Activated naive CD8-positive, alpha-beta T cell treated with anti-CD3 and anti-CD28 coated beads, Interleukin-2, amount 10 ng/mL, durations not matched to agents 7 days and 5 days (primary cell): ENCODE measurements at places on chromosomes 4 and X. TPM values are rescaled to one million over a fixed set of nuclear protein-coding genes. Genes with fewer than 3 reads are reported as not detected.

DNA sequence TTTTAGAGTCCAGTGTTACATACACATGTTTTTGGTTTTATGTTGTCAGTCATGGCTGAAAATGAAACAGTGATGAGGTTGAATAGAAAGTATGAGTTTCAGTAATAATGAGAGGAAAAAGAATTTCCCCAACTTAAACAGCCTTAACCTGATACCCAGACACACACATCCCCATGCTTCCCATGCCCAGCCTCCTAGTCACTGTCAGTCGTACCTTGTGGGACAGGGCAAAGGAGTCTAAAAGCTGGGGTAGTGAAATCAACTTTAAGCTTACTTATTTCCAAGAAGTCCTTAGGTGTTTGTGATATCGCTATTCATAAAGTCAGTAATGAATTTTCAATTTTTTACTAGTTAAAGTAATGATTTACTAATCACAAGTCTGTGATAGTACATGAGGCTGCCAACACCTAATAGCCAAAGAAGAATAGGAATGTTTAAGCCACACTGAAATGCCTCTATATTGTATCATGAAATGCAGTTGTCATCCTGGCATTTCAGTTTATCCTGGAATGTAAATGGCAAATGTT is 24.3 kb upstream of the GPR34 start:
- no peak overlapping the region for H3K27ac ChIP-seq
- DNase-seq = no peak
- H3K4me1 ChIP-seq = peaks cover 24% of the 10 kb centered on the region
- no peaks in the 10 kb centered on the region for H3K27me3 ChIP-seq

DNA sequence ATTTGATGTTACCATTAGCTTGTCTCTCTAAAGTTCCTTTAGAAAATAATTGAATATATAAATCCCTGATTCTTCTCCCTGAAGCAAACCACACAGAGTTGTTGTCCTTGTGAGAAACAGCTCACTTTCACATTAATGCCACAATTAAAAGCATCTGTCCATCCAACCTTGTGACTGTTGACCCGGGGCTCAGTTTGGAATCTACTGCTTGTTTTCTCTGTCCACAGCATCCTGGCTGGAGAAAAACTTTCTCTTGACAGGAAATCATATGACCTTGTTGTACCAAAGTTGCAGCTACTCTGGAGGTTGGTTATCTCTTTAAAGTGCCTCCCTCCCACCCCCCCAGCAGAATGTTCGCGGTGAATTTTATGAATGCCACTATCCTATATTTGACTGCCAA is 3.1 kb downstream of the PRKG2 start:
- H3K27ac ChIP-seq = no peak overlapping the region
- H3K27me3 ChIP-seq = peaks cover 31% of the 10 kb centered on the region
- H3K4me1 ChIP-seq = peaks cover 8% of the 10 kb centered on the region
- no peak for DNase-seq

- H3K27ac ChIP-seq = no peak overlapping the region
- peaks cover 6% of the 10 kb centered on the region for H3K27me3 ChIP-seq
- peaks cover 9% of the 10 kb centered on the region for H3K4me1 ChIP-seq
- DNase-seq = no peak
- peaks cover 2% of the 10 kb centered on the region for H3K36me3 ChIP-seq
Measured at GRCh38 chr4:89222170-89222569, 85.4 kb downstream of the GPRIN3 start.

DNA sequence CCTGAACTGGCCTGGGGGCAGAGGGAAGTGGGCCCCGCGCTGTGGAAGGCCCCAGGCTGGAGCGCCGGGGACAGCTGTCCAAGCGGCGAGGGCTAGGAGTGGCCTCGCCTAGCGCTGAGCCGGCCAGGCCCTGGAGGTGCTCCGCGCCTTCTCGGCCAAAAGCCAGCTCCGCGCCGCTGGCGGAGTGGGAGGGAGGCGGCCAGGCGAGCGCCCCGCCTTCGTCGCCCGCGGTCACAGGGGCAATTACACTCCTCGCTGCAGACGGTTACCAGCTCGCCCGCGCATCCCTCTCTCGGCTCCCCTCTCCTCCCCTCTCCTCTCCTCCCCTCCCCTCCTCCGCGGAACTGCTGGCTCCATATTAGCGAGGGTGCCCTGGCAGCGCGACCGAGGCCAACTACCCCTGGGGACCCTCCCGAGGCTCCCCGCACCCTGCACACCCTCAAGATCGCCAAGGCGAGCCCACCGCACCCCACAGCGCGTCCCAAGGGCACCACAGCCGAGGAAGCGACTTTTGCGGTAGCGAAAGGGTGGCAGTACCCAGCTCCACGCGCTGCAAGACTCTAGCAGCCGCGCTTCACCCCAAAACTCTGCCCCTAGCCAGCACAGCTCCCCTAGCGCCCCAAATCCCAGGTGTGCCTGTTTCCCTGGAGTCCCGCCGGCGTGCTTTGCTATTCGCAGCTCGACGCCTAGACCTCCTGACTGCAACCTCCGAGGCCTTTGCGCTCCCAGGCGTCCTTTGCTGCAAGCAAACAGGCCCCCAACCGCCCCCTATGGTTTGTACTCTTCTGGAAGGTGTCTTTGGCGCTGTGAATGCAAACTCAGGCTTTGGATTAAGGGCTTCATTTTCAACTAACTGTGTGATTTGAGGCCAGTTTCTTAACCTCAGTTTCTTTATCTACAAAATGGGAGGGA is 91.4 kb downstream of the BCOR start:
- DNase-seq = peak; percentile 51
- H3K4me3 ChIP-seq = peak overlapping the region; percentile 60
- H3K36me3 ChIP-seq = no peaks in the 10 kb centered on the region

NMU gene
- not detected for total RNA-seq

TENM3 gene
- not detected for total RNA-seq

- H3K27ac ChIP-seq = no peak overlapping the region
- H3K36me3 ChIP-seq = no peaks in the 10 kb centered on the region
- H3K27me3 ChIP-seq = no peaks in the 10 kb centered on the region
- no peaks in the 10 kb centered on the region for H3K4me1 ChIP-seq
Measured at GRCh38 chrX:750263-750662, 119.7 kb downstream of the SHOX start.

CENPVL1 gene
- not detected for total RNA-seq

GRCh38 chr4:54843946-54844345 is 186.2 kb downstream of the KIT start:
- no peak overlapping the region for H3K4me3 ChIP-seq
- no peak for DNase-seq
- no peak overlapping the region for H3K27ac ChIP-seq

- H3K4me3 ChIP-seq = no peak overlapping the region
- H3K27me3 ChIP-seq = peaks cover 3% of the 10 kb centered on the region
- no peak for DNase-seq
Measured at GRCh38 chrX:68731254-68731653, 83.8 kb downstream of the STARD8 start.

- no peak overlapping the region for H3K27ac ChIP-seq
- peaks cover 22% of the 10 kb centered on the region for H3K4me1 ChIP-seq
- H3K36me3 ChIP-seq = no peaks in the 10 kb centered on the region
- DNase-seq = no peak
- H3K4me3 ChIP-seq = no peak overlapping the region
Measured at GRCh38 chr4:77152421-77152820, 4.6 kb upstream of the CCNG2 start.

GRCh38 chr4:1556541-1557220 is 127.4 kb downstream of the FAM53A start:
- no peak overlapping the region for H3K27ac ChIP-seq
- no peak overlapping the region for H3K4me3 ChIP-seq
- H3K4me1 ChIP-seq = no peaks in the 10 kb centered on the region
- DNase-seq = no peak
- no peaks in the 10 kb centered on the region for H3K36me3 ChIP-seq

LUZP4 gene
- not detected for total RNA-seq

- H3K4me1 ChIP-seq = no peaks in the 10 kb centered on the region
- no peak overlapping the region for H3K27ac ChIP-seq
- no peaks in the 10 kb centered on the region for H3K27me3 ChIP-seq
- no peak for DNase-seq
Measured at GRCh38 chr4:175252642-175253041, 334.5 kb downstream of the ADAM29 start.

PLAC8 gene
- total RNA-seq = 314 TPM

C4orf50 gene
- 0.43 TPM for total RNA-seq
